ENCODE measurements at places on chromosomes 3 and 15. TPM values are rescaled to one million over a fixed set of nuclear protein-coding genes. Genes with fewer than 3 reads are reported as not detected.
A peak's percentile ranks its signal among the peaks of the same experiment; 100 is the strongest.

The ACKR2 gene
- 6.9 TPM for total RNA-seq

The SKOR1 gene
- 2.2 TPM for total RNA-seq

DNA sequence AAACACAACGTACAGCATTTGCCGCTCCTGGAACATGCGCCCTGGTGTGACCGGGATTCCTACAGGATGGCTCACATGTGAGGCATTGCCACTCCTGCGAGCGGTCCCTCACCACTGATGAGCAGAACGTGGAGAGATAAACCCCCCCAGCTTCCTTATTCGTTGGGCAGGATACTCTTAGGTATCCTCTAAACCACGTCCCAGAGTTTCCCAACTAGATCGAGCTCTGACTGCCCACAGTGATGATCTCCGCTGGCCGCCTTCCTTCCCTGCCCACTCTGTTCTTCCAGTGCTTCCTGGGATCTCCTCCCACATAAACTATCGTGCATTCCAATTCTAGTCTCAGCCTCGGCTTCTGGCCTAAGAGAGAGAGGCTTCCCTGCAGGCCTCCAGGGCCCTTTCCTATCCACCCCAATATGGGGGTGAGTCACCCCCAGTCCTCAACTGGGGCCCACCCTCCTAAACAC is 91.8 kb downstream of the TOP2B start:
- ATAC-seq: no peak

GRCh38 chr3:42092006-42092405 is 849 bp downstream of the TRAK1 start:
- no peak for ATAC-seq

GRCh38 chr15:99564221-99565048 is 1.3 kb upstream of the MEF2A start:
- no peak for ATAC-seq

DNA sequence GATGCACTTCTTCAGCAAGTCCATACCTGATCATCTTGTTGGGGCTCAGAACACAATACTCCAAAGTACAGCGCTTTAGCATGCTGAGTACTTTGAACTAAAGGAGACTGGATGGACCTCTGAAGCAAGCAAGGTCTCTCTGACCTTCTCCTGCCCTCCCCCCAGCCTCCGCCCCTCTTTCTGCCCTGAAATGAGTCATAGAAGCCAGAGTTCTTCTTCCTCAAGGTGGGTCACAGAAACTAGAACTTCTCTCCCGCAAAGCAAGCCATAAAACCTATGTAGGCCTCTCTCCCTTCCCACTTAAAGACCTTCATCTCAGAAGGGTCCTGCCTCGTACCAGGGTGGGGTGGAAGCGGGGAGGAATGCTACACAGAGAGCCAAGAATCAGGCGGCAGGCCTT is 230.5 kb upstream of the PROK2 start:
- ATAC-seq: no peak

The ATP8B4 gene
- 9.2 TPM for total RNA-seq

DNA sequence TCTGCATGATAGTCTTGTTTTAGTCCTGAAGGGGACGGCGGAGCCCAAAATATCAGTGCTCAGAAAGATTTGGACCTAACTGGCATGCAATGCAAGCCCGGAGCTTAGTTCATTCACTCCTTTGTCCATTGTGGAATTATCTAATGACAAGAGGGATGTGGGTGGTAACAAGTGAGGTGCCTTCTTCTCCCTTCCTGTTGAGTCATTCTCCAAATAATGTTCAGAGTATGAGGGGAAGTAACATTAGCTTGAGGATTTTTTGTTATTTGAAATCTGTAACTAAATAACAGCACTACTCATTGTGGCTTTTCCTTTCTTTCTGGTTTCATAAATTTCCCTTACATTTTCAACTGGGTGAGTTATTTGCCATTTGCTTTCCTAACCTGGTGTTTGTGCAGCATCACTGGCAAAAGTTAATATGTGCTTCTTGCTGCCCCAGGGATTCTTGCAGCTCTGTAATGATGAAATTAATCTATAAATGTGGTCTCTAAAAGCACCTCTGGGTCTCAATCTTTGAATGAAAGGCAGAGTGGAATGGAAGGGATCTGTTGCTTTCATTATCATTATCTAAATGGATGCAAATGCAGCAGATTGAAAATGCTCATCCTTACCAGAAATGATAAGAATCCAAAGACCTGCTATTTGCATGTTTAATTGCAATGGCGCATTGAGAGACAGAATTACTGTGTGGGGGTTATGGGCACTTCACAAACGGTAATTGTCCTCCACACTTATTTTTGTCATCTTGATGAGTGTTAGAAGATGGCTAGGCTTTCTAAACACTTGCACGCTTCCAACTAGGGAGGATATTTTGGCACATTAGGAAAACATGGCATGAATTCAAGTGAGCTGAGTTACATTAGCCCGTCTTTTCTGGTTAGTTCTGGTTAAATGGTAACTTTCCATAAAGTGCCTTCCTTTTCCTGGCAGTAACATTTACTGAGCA is 89.9 kb upstream of the MITF start:
- peak; percentile 25 for ATAC-seq

- ATAC-seq: no peak
Observed at GRCh38 chr3:61182662-61183061, 68.6 kb downstream of the FHIT start.

GRCh38 chr3:158026236-158026635 is 80.0 kb downstream of the SHOX2 start:
- ATAC-seq: no peak

The NISCH gene
- 56.7 TPM for total RNA-seq

DNA sequence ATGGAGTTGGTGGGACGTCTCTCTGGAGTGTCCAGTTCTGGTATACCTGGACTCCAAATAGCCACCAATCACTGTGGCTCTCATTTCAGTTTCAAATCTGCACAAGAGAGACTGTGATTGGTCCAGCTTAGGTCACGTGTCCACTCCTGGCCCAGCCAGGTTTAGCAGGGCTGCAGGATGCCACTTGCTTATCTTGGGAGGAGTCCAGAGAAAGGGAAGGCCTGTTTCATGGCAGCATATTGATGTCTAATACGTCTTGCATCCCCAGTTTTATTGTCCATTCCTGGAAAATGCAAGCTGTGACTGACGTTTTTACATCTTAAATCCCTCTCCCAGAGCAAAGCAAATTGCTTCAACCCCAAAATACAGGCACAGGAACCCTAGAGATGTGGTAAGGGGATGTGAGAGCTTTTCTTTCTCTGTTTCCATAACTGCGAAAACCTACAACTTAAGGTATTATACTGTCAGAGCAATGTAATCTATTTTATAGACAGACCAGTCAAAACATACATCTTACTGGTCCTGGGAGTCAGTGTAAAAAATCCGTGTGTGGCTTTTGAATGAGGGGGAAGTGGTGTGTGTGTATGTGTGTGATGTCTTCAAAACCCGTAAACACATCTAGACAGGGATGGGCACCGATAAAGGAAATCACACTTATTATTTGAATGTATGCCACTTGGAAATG is 274.4 kb downstream of the TLE3 start:
- ATAC-seq: no peak

The C3orf49 gene
- not detected for total RNA-seq

DNA sequence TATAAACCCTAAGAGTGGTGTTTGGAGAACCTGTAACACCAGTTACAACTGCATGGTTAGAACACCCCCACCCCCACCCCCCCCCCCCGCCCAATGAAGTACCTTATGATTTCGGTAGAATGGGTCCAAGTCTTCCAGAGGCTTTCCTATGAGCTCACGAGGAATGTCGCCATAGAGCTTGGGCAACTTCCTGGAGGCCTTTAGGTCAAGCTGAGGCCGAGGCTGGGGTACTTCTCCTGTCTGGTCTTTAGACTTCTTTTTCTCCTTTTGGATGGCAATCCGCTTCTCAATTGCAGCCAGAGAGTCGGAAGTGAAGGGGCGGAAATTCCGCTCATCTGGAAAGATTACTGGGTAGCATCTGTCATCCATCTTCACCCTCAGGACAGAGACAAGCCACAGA is 101.8 kb downstream of the SCN11A start:
- ATAC-seq: no peak

- peak; percentile 72 for ATAC-seq
Observed at GRCh38 chr3:16136055-16136454, 38.4 kb upstream of the GALNT15 start.

DNA sequence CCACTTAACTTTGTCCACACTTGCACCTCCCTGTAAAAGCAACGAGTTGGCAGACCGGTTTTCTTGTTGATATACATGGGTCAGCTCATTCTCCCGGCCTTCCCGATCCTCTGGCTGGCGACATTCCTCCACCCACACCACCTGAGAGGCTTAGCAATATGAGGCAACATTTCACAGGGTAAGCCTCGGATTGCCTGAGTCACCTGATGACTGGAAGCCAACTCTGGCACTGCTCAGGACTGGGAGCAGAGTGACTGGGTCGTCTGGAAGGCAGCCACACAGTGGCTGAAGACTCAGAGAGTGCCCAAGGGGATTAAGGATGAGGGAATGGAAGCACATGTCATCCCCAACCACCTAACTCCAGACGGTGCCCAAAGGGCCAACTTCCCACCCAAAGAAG is 9.8 kb downstream of the HOMER2 start:
- no peak for ATAC-seq

GRCh38 chr15:51132384-51133139 is 37.9 kb upstream of the TNFAIP8L3 start:
- peak; percentile 92 for ATAC-seq

The AMT gene
- 7.9 TPM for total RNA-seq

The PP2D1 gene
- not detected for total RNA-seq

DNA sequence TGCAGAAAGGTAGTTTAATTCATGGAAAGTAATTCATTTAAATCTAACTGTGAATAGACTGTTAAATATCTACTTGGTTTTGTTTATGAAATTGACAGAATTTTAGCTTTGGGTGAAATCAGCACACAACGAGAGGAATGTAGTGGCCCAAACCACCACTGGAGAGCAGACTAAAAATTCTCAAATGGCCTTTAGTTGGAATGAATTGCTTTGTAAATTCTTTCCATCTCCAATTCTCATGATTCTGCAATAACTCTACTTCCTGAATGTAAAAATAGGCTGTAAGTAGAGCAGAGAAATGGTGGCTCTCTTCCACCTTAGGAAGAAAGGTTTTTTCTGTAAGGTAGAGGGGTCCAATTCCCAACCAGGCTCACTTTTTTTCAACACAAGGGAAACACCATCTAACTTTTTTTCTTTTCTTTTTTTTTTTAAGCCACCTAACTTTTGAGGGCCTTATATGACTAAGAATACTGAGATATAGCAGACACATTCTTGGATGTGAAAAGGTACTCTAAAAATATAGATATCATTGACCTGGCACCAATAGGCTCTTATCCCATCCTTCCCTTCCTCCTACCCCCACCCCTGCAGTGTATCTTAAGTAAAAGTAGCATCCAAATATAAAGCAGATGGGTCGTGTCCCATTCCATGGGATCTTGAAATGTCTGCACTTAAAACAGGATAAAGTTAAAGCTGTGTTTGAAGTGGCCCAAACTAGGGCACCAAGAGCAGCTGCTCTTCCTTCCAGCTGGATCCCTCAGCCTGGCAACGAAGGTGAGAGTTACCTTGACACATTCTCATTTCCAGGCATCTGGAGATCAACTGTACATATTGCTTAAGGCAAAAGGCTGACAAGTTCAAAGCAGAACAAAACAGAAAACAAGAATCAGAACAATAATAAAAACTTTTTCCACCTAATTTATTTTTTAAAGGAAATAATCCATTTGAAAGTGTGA is 194.1 kb downstream of the TPRG1 start:
- no peak for ATAC-seq

DNA sequence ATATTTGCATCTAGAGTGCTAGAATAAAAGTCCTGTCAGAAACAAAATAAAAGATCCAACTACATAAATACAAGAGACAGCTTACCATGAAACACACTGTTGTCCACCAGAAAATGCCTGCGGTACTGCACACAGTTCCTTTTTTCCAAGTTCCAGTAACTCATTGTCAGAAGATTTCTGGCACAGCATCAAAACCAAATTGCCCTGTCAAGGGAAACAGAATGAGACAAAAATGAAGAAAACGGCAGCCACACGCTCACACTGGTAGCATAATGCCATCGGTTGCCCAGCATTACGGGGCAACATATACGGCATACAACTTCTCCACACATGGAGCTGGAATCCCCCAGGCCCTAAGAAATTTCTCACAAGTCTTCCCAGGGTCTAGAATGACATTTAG is 40.8 kb downstream of the PLCH1 start:
- no peak for ATAC-seq

GRCh38 chr3:158776531-158776930 is 25.3 kb upstream of the MFSD1 start:
- no peak for ATAC-seq

The UTS2B gene
- total RNA-seq: not detected
